ENCODE measurements at places on chromosomes 7 and 10. TPM values are rescaled to one million over a fixed set of nuclear protein-coding genes. Genes with fewer than 3 reads are reported as not detected.

The AFAP1L2 gene
- 62.2 TPM for total RNA-seq

The TMEM176B gene
- total RNA-seq = 0.29 TPM

The GSTO2 gene
- total RNA-seq = 0.22 TPM

The CCDC7 gene
- 7.4 TPM for total RNA-seq

The JCAD gene
- 10.2 TPM for total RNA-seq

The PIK3AP1 gene
- 0.43 TPM for total RNA-seq

The SLC13A1 gene
- total RNA-seq = not detected

The SGMS1 gene
- total RNA-seq = 40.5 TPM

The PPP1R17 gene
- not detected for total RNA-seq

The BCAP29 gene
- 146 TPM for total RNA-seq

The SPDYE2 gene
- total RNA-seq = not detected

The RADIL gene
- total RNA-seq = 1.8 TPM

The NT5C3A gene
- total RNA-seq = 20.8 TPM

The CARD11 gene
- total RNA-seq = 0.88 TPM

The CALML5 gene
- total RNA-seq = not detected

The CNNM1 gene
- total RNA-seq = 1.6 TPM

The ANLN gene
- 236 TPM for total RNA-seq

The IFIT1 gene
- total RNA-seq = 11.4 TPM

The CCDC126 gene
- total RNA-seq = 4.4 TPM

The GBX1 gene
- total RNA-seq = not detected

The SSC4D gene
- 0.66 TPM for total RNA-seq

The ANXA8L1 gene
- total RNA-seq = 10.3 TPM

The ZNF33A gene
- 12.7 TPM for total RNA-seq

The PAOX gene
- 8.5 TPM for total RNA-seq

The COL1A2 gene
- total RNA-seq = 2,752 TPM

The ANKRD16 gene
- 4.2 TPM for total RNA-seq

The SCART1 gene
- total RNA-seq = 3.1 TPM

The LIPJ gene
- total RNA-seq = not detected

The AKR1C4 gene
- total RNA-seq = not detected

The CYP3A4 gene
- total RNA-seq = not detected

The ACSM6 gene
- not detected for total RNA-seq

The CPA5 gene
- not detected for total RNA-seq

The DEPP1 gene
- 3.6 TPM for total RNA-seq

The IDI2 gene
- not detected for total RNA-seq

The CDNF gene
- 1.1 TPM for total RNA-seq

The CALHM3 gene
- total RNA-seq = not detected

The CUEDC2 gene
- total RNA-seq = 51.2 TPM

The ARHGAP19 gene
- 15.2 TPM for total RNA-seq

The POU6F2 gene
- 0.86 TPM for total RNA-seq

The SPDYE3 gene
- not detected for total RNA-seq

The HTRA1 gene
- 14.0 TPM for total RNA-seq

The ASB15 gene
- total RNA-seq = not detected

The ITIH2 gene
- not detected for total RNA-seq

The ITIH5 gene
- total RNA-seq = under 0.01 TPM

The GNGT1 gene
- not detected for total RNA-seq

The SFTPA2 gene
- not detected for total RNA-seq

The FAM25A gene
- total RNA-seq = not detected

The CRTAC1 gene
- total RNA-seq = not detected

The C10orf67 gene
- total RNA-seq = 0.22 TPM

The PRPS1L1 gene
- not detected for total RNA-seq

The SCIN gene
- 3.6 TPM for total RNA-seq

The WIPF3 gene
- not detected for total RNA-seq

The OR2A1 gene
- not detected for total RNA-seq

The MSMB gene
- total RNA-seq = not detected

The CNTNAP2 gene
- not detected for total RNA-seq

The KCNMA1 gene
- total RNA-seq = 54.7 TPM

The SPDYE11 gene
- not detected for total RNA-seq

The GLRX3 gene
- 94.2 TPM for total RNA-seq

Data from placental pericyte (primary cell).